ENCODE measurements at places on chromosomes 5 and 9.

DNA sequence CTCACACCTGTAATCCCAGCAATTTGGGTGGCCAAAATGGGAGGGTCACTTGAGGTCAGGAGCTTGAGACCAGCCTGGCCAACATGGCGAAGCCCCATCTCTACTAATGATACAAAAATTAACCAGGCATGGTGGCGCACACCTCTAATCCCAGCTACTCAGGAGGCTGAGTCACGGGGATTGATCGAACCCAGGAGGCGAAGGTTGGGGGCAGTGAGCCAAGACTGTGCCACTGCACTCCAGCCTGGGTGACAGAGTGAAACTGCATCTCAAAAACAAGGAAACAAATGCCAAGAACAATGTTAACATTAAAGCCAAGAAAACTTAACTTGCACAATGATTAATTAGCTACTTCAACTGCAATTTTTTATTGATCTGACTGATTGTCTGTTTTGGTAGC is 202.6 kb downstream of the ARRDC3 start:
- DNase-seq: no peak

DNA sequence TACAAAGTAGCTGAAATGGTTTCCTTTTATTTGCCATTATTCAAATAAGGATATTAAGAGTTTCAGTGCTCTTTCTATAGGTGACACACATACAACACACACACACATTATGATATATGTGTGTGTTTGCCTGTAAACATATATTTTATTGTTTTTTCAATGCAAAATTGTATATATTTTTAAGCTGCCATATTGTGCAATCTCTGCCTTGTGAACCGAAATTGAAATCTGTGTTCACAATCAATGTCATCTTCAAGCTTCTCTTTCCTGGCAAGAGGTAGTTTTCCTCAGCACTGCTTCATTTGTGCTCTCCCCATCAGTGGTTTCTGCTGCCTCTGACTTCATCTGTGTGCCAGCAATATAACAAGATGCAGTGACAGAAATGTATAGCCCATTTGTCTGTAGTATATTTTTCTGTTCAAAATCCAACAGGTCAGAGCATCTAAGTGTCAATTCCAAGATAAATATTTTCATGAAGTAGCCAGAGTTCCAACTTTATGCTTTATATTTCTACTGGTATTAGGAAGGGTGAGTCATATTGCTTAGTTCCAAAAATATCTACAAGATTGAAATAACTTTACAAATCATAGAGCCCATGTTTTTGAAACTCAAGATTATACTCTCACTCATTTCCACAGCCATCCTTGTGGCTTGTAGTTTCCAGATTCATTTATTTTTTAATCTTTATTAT is 1704.8 kb upstream of the CDH9 start:
- no peak for DNase-seq

GRCh38 chr9:78765861-78766260 is 468.9 kb downstream of the PSAT1 start:
- no peak for DNase-seq

- DNase-seq: no peak
Measured at GRCh38 chr5:175896301-175897040, 25.1 kb downstream of the CPLX2 start.

DNA sequence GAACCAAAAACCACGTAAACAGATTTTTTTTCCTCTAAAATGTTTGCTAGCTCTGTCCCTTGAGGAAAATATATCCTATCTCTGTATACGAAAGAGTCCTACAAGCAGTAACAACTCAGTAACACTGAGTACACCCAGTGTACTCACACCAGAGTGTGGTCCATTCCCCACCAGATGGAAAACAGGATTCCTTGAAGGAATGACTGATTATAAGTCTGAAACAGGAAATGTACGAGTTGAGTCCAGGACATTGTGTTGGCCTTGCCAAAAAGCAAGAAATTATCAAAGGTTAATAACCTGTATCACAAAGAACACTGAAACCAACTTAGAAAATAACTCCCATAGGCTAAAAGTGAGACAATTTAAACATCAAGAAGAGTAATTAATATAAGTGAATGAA is 20.4 kb downstream of the GOLPH3 start:
- no peak for DNase-seq

DNA sequence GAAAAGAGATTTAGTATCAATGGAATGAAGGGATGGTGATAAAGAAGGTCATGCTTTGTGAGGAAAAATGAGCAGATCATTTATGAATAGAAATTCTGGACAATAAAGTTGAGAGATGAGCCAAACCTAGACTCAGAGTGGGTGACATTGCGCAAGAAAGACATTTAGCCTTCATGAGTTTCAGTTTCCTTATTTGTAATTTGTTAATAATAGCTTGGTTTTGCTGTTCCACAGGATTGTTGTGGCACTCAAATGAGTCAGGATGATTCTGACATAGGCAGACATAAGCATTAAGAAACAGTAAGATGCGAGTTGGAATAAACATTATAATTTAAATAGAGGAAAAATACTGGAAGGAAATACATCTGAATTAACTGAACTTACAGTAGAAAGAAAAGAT is 34.8 kb downstream of the ITGA2 start:
- DNase-seq: no peak

DNA sequence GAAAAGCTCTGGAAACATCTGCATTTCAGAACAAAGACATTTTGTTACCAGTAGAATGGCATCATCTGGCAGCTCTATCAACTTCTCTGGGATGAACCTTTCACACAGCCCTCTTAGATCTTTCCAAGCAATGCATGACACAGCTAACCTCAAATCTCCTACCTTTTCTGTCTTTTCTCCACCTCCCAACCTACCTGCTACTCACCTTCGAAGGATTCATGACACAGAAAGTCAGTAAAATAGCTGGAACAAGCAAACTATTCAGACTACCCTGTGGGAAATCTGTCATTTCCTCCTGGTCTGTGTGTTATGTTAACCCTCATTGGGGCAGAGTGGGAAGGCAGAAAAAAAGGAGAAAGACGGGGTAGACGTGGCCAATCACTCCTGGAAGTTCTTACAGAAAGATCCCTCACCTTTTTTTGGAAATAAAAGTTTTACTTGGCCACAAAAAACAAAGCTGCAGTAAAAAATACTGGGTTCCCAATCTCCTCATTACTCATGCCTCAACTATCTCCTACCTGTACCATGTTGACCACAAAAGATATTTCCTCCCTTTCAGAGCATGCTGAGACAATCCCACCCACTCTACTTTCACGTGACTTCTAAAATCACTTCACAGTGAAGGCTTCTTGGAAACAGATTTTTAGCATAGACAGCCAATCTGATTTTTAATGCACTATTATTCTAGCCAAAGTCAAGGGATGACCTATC is 362.1 kb upstream of the RFX3 start:
- DNase-seq: no peak

DNA sequence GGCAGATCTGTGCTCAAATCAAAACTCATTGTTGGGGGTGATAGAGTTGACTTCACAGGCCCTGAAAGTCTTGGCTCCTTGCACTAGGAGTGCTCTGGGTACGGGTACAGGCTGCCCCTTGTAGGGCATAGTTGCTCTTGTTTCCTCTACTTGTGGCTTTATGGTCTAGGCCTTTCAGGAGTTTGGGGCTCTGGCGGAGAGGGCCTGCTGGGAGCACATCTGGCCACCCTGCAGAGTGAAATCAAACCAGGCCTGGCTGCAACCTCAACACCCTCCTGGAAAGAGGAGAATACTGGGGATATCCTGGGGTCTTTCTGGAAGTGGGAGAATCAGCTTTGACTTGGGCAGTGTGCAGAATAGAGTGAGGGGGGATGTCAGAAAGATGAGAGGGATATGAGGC is 1.5 kb downstream of the TGFBI start:
- DNase-seq: no peak

DNA sequence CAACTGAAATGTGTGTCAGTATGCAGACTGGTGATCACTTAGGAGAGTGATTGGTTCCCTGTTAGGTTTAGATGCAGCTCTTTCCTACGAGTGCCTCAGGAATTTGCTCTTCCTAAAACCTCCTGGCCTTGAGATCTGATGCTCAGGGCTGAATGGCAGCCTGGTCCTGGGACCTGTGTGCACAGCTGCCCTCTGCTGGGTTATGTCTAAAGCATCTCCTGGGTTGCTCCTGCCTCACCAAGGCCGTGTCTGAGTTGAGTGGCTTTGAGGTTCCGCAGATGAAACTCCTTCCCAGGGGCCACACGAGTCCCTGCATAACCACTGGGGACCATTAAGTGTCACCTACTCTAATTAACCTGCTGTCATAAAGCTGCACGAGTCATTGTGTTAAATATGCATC is 59.5 kb downstream of the MVB12B start:
- no peak for DNase-seq
